Activated CD4-positive, CD25-positive, alpha-beta regulatory T cell (primary cell): ENCODE measurements at places on chromosomes 5 and 9.

- no peak for DNase-seq
Measured at GRCh38 chr5:115872447-115872846, 30.7 kb downstream of the AP3S1 start.

GRCh38 chr9:136570916-136571315, 25.1 kb upstream of the NOTCH1 start:
- DNase-seq: no peak

GRCh38 chr5:148374690-148375360, 8.9 kb upstream of the FBXO38 start:
- no peak for DNase-seq

GRCh38 chr5:91281401-91281800, 101.7 kb downstream of the ARRDC3 start:
- DNase-seq: no peak

DNA sequence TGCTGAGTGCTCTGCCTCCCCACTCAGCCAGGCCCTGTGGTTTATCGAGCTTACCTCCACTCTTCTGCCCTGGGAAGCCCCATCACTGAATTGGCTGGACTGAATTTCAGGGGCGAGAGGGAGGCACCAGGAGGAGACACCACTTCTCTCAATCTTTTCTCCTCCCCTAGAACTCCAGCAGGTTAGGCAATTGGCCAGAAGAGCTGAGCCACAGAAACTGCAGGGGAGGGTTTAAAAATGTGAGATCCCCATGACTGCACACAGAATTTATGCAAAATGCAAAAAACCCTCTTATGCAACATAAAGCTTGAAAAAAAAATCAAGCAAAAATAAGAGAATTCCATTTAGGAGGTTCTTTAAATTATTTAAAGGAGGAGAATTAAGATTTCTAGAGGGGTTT, 29.9 kb downstream of the TUT7 start:
- DNase-seq: no peak

- DNase-seq: no peak
Measured at GRCh38 chr5:165119175-165119574, 1613.8 kb downstream of the MAT2B start.

GRCh38 chr9:108217431-108218349, 638.1 kb downstream of the ACTL7B start:
- DNase-seq: no peak
